Right kidney (tissue), 9 donors: ENCODE measurements at places on chromosomes 7 and 10.

DNA sequence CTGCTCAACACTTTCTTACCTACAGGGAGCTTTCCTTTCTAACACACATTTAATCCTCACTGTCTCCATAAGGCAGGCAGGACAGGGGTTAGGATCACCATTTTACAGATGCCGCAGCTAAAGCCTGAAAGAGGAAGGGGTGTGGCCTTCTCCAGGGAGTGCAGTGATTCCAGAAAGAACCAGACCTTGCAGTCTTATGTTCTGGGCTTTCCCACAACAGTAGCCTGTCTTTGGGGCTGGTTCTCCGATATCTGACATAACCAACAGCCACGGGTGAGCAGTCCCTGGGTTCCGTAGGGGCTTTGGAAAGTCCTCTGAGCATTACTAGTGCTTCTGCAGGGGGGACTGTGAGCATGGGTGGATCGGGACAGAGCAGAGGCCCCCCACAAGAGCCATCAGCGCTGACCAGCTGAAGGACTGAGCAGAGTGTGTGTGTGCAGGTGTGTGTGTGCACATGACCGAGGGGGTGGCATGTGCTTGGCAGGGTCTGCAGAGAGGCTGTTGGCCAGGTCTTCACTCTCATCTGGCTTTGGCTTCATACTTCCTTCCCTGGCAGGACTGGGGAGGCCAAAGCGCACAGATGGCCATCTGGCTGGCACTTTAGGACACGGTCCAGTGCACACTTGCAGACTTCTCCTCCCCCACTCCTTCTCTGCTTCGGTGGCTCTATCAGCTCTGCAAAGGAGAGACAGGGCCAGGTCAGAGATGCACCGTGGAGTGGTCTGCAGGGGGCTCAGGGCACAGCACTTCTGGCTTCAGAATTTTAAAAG, 400.3 kb downstream of the RPS24 start:
- no peak for DNase-seq

DNA sequence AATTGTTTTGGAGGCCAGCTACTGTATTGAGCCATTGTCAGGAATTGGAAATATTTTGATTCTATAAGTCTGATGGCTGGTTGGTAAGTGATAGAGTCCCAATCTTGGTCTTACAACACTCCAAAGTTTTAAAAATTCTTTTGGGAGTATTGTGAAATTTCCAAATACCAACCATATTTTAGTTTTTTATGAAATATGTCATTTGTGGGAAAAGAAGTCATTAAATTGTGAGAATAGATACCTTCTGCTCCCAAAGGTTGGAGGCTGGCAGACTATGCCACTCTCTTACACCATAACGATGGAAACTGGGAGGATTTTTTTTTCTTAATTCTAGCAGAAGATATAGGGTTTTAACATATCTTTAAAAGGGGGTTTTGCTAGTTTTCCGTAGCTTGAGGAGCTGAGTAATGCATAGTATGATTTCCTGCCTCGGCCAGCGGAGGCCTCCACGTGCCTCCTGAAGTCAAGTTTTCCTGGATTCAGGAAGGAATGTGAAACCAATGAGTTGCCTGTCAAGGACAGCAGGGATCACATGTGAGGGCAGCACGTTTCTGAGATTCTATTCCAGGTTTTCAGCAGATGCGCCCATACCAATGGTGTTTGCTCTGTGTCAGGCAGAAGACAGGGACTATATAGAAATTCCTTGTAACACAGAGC, 92.2 kb upstream of the LAMB4 start:
- no peak for DNase-seq

- no peak for DNase-seq
These were observed 28.1 kb downstream of the INSYN2A start for GRCh38 chr10:127168261-127168660.

GRCh38 chr7:131836733-131837132, 280.3 kb upstream of the PODXL start:
- DNase-seq: no peak

DNA sequence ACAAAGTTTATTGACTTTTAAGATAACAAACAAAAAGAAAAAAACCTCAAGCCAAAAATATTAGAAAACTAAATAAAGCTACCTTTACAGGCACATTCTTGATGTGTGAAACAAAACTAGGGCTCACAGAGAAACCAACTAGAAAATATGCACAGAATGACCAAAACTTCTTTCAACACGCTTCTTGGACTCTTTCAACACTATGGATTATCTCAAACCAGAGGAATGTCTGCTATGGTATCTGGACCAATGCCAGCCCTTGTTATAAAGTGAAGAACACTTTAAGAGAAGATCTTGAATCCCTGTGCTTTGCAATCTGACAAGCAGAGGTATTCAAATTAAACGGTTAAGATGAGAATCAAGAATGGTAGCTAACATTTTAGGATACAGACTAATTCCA, 76.6 kb downstream of the DNAJC1 start:
- DNase-seq: no peak

GRCh38 chr7:110944966-110945644, 145.8 kb upstream of the LRRN3 start:
- DNase-seq: no peak

- no peak for DNase-seq
These were observed 43.0 kb downstream of the GNA12 start for GRCh38 chr7:2800931-2801688.

- DNase-seq: no peak
These were observed 634.7 kb upstream of the LRRTM3 start for GRCh38 chr10:66291133-66291532.

- DNase-seq: peak; percentile 54
These were observed 7.5 kb downstream of the DYNC2I1 start for GRCh38 chr7:158863611-158864506.

- no peak for DNase-seq
These were observed 724.7 kb upstream of the FZD8 start for GRCh38 chr10:36366843-36367242.

DNA sequence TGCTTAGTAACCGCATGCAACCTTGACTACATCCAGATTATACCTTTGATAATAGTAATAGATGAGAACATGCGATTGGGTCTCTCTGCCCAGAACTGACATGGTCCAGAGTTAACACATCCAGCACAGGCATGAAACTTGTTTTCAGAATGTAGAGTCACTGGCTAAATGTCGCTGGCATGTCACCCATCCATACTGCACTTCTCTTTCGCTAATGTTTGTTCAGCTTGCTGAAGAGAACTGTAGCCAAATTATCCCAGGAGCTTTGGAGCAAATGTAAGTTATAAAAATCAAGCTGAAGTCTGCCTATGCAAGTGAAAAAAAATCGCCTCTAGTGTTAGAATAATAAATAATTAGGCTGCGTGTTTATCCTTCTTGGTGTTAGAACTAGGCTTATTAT, 98.2 kb downstream of the PRTFDC1 start:
- no peak for DNase-seq

- no peak for DNase-seq
These were observed 1.9 kb upstream of the FAM170B start for GRCh38 chr10:49135575-49136313.

DNA sequence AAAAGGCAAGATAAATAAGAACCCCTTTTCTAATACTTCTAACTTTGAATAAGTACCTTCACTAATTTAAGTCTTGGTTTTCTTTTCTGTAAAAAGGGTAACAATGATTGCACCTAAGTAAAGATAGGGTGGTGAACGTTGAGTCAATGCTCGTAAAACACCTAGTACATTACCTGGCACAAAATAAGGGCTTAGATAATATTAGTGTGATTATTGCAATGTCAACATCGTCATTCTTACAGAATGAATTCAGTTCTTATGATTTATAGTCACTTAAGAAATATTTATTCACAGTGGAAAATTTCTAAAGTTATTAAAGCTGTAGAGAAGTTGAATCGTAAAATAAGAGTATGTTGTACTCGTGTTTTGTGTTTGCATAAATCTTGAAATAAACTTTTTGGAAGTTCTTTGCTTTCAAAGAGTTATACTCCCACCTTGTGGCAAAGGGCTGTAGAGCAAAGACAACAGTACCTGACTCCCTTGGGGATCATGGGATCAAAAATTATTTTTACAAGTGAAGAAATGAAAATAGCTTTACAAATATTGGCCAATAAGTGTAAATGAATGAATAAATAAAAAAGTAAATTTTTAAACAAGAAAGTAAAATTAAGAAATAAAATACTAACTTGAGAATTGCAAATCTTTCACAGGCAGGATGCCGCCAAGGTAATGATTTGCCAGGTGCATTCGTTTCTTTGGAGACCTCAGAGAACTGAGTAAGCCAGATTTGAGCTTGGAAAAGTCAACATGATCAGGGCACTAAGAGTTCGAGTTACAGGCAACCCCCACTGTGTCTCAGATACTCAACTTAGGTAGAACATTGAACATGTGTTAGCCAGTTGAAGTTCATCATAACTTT, 285.8 kb upstream of the CACNA2D1 start:
- DNase-seq: no peak

DNA sequence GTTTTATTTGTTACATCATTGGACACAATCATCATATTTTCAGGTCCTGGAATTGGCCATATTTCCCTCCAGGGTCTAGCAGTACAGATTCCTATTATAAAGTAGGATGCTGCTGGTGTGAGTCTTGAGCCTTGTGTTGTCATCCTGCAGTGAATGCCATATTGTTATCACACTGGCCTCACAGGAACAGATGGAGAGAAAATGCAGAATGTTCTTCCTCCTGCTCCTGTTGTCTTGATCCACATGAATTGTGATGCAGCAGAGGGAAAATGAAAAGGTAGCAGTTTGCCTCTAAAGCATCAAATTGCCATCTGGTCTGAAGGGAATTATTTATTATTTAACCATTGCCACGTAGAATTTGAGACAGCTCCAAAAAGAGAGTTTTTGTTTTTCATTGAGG, 248.6 kb downstream of the GPAM start:
- no peak for DNase-seq

DNA sequence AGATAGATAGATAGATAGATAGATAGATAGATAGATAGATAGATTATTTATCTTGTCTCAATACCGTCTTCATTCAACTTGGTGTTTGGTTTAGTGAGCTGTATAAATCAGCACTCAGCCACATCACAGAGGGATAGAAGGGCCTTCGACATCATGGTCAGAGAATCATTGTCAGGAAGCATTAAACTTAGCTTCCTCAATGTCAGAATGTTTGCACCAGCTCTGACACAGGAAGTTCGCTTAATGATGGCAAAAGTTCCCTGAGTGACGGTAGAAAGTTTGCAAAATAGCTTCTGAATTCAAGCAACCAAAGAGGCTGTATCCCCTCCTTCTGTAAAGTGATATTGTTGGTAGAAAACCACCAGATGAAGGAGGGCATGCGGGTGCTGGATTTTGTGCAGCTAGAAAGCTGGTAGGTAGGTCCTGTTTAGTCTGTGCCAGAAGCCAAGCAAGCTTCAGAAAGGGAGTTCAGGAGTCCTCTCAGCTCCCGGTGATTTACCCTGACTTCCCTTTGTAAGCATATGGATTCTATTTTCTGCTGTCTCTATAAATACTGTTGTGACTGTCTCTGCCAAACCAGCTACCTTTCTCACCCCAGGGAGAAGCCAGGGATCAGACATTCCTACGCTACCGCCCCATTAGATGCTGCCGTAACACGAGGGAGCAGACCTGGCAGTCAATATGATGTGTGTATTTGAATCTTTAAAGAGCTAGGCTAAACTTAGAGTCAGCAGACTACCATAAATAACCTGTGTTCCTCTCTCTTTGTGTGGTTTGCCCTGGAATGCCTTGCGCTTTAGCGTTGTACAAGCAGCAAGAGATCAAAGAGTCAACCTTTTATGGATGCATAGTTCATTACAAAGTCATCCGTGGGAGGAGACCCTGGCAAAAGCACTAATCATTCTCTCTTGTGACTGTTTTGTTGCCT, 200.5 kb upstream of the KIAA1217 start:
- DNase-seq: peak; percentile 68

DNA sequence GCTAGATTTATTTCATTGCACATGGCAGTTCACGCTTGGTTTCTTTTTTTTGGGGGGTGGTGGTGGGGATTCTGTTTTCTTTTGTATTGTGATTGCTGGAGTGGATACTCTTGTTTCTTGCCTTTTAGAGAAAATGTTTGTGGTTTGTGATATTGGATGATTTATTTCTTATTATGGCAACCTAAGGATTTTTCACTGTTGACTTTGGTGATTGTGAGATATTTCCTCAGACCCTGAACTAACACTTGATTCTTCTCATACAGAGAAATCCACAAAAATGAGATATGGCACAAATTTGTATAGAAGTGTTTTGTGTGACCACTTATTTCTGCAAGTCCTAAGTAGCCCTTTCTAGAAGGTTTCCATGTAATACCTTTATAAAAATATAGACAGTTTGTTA, 871.1 kb downstream of the LRMDA start:
- DNase-seq: no peak

DNA sequence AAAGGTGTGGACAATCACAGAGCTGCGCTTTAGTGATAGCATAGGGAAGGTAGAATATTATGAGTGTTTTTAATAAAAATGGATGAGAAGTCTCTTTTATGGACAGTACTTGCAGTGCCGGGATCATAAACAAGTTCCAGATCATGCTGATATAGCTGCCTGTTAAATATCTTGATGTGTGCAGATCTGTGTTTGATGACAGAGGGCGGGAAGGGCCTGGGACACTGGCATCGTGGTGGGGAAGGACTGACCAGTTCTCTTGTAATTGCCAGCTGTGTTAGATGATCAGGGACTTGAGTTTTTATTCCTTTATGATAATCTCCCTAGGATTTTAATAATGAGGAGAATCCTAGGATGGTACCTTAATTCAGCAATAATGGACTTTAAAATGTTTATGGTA, 14.6 kb downstream of the SND1 start:
- DNase-seq: no peak

DNA sequence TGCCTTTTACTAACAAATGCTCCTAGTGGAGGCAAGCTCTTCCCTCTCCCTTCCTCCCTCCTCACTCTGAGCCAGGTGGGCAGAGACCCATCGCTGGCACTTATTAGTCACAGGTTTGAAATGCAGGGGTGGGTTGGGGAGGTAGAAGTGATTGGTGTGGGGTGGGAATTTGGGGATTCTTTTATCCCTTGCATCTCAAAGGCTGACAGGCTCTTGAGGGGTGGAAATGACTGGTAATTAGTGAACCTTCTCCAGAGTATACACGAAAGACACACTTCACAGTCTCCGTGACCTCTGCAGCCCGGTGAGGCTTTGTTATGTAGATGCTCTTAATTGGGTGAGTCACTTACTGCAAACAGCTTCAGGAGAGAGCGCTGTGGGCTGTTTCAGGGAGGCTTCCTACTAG, 13.9 kb upstream of the LRMDA start:
- DNase-seq: no peak

- DNase-seq: no peak
These were observed 10.4 kb downstream of the NUB1 start for GRCh38 chr7:151351967-151352366.

- DNase-seq: no peak
These were observed 7.6 kb upstream of the ELN start for GRCh38 chr7:74020390-74020789.

- peak; percentile 30 for DNase-seq
These were observed 498.0 kb upstream of the ZMIZ1 start for GRCh38 chr10:78570633-78571235.
